Aorta (tissue), 5 donors: ENCODE measurements at places on chromosomes 12 and 14. TPM values are rescaled to one million over a fixed set of nuclear protein-coding genes. Genes with fewer than 3 reads are reported as not detected.

DNA sequence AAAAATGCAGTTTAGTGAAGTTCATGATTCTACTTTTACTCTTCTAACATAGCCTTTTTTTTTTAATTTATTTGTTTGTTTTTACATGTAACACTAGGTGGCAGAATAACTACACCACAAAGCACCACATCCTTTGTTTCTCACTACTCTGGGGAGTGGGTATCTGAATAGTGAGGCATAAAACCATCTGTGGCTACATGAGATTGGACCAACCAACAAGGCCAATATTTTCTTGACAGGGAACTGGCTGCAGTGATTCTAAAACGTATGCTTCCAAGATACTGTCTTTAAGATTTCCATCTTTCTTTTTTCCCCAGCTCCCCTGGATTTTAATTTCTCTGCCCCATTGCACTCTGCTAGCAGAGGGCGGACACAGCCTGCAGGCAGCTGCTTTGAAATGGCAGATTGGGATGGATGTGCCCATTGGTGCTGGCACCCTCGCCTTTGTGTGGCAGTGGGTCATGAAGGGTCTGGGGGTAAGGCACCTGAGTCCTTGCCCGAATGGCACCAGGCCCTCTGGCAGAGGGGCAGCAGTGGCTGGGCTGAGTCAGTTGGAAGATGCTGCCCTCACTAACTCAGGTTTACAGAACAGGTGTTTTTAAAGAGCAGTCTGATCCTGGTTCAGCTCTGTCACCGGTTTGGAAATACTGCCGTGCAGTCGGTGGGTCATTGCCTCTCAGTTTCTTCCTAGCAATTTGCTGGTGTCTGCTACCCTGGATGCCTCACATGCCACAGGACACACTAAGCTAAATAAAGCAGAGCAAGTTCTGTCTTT, 429.1 kb downstream of the RAD51B start:
- H3K27ac ChIP-seq: peak overlapping the region; percentile 82
- H3K27me3 ChIP-seq: no peaks in the 10 kb centered on the region
- peaks cover 19% of the 10 kb centered on the region for H3K4me1 ChIP-seq
- H3K36me3 ChIP-seq: no peaks in the 10 kb centered on the region

- H3K4me1 ChIP-seq: no peaks in the 10 kb centered on the region
- H3K27me3 ChIP-seq: no peaks in the 10 kb centered on the region
- DNase-seq: peak; percentile 78
- H3K27ac ChIP-seq: peak within 1 kb of the TSS; percentile 71
- H3K36me3 ChIP-seq: no peaks in the 10 kb centered on the region
These were observed at the start of gene P3H3 for GRCh38 chr12:6827982-6828780. Gene P3H3 (plus strand): TSS chr12:6828407. CDS start chr12:6828441, 34 bp downstream.

DNA sequence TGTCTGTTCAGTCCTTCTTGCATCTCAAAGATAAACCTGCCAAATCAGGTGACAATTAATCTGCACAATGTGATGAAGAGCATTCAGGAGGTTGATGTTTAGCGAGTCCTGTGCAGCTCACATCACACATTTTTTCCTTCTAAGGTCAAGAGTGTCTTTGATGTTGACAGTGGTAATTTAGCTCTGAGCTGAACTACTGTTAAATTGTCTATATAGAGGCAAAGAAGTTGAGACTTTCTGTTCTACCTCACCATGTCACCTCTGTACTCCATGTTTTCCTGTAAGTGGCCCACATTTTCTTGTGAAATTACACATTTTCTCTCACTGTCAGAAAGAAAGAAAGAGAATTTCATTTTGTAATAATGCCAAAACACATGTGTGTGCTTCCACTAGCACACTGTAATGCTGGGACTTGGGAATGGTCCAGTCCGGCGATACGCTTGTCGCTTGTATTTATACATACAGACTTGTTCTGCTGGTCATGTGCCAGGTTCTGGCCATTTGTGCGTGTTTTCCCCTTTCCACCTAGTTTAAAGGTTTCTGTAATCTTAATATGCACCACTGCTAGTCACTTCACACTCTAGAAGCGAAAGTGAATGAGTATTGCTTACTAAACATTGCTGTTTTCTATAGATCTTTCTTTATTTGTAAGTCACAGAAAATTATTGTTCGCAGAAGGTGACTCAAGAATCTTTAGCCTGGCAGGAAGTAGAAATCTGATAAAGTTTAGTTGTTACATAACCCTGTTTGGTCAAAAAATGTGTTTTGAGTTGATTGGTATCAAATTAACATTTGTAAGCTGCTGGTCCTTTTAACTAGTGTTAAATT, 328.9 kb downstream of the TMTC2 start:
- DNase-seq: no peak
- no peaks in the 10 kb centered on the region for H3K4me1 ChIP-seq
- H3K4me3 ChIP-seq: peak overlapping the region; percentile 67
- no peaks in the 10 kb centered on the region for H3K27me3 ChIP-seq
- H3K36me3 ChIP-seq: no peaks in the 10 kb centered on the region

DNA sequence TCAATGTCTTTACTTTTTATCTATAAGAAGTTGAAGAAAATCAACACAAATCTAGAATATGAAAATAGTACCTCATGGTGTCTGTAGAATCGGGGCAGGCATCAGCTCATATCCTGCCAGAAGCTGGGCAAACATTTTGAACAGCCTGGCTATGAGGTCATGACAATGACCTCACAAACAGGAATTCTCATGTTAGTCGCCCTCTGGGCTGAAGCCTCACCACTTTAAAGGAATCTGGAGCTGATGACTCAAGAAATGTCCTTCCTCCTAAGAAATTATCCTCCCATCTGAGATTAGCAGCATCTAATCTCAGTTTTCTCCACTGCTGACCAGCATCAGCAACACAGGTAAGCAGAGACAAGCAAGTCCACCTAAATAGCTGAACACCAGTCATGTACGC, 27.1 kb downstream of the CLIP1 start:
- H3K27ac ChIP-seq: no peak overlapping the region
- H3K4me3 ChIP-seq: no peak overlapping the region
- H3K27me3 ChIP-seq: no peaks in the 10 kb centered on the region
- no peaks in the 10 kb centered on the region for H3K4me1 ChIP-seq
- DNase-seq: no peak

DNA sequence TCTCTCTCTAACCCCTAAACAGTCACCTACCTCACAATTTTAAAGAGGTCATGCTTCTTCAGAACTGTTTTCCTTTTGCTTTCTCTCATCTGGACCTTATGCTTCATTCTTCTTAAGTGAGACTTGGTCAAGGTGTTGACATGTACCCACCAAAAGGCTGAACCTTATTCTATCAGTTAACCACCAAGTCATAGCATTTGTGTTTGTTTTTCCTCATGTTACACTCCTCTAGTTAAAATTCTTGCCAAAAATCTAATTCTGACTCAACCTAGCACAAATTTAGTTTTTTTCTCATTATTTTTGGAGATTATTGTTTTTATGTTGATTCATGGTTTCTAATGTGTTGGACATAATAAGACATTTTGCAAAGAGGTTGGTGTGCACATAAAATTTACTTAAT, 578.6 kb downstream of the SLC16A7 start:
- H3K27ac ChIP-seq: no peak overlapping the region
- no peak for DNase-seq
- no peaks in the 10 kb centered on the region for H3K4me1 ChIP-seq

The TAS2R42 gene
- total RNA-seq: not detected

The RBP5 gene
- 13.4 TPM for total RNA-seq

GRCh38 chr12:127133675-127134335, 1133.2 kb upstream of the TMEM132C start:
- no peaks in the 10 kb centered on the region for H3K27me3 ChIP-seq
- H3K4me1 ChIP-seq: no peaks in the 10 kb centered on the region
- no peak overlapping the region for H3K27ac ChIP-seq
- no peak for DNase-seq
- H3K36me3 ChIP-seq: no peaks in the 10 kb centered on the region

The KRT2 gene
- not detected for total RNA-seq

DNA sequence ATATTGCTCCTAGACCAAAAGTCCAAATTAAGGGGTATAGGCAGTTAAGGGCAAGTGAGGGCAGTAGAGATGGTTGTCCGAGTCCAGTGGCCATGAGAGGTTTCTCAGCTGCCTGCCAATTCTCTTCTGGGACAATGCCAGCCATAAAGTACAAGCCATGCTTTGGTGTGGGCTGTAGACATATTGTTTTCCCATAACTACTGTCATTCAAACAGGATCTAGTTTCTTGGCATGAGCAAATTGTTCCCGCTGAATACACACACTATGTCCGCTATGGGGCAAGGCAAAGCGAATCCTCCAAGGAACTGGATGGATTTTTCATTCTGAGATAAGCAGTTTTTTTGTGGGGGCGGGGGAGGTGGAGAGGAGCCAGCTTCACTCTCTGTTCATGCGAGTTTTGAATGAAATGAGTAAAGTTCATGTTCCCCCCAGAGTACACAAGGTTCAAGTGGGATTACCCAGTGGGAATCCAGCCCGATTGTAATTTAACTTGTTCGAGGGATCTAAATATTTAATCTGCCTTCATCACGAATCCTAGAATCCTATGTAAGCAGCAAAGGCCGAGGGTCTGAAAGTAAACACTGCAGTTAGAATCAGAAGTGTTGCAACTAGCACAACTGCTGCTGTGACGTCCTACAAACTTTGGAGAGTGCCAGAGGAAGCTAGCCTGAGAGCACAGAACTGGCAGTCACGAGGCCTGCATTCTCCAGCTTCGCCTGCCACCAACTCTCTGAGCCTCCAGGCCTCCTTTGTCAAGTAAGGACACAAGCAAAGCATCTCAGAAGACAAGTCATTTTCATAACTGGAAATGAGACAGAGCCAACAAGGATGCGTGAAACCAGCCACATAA, 137.0 kb downstream of the CRADD start:
- H3K4me3 ChIP-seq: no peak overlapping the region
- peak; percentile 79 for DNase-seq
- H3K4me1 ChIP-seq: peaks cover 2% of the 10 kb centered on the region

- H3K4me3 ChIP-seq: no peak overlapping the region
- H3K36me3 ChIP-seq: no peaks in the 10 kb centered on the region
- H3K4me1 ChIP-seq: no peaks in the 10 kb centered on the region
- no peak overlapping the region for H3K27ac ChIP-seq
- DNase-seq: no peak
- no peaks in the 10 kb centered on the region for H3K27me3 ChIP-seq
These were observed 392.2 kb downstream of the SEC23A start for GRCh38 chr14:38710881-38711280.

The PZP gene
- total RNA-seq: 0.29 TPM

DNA sequence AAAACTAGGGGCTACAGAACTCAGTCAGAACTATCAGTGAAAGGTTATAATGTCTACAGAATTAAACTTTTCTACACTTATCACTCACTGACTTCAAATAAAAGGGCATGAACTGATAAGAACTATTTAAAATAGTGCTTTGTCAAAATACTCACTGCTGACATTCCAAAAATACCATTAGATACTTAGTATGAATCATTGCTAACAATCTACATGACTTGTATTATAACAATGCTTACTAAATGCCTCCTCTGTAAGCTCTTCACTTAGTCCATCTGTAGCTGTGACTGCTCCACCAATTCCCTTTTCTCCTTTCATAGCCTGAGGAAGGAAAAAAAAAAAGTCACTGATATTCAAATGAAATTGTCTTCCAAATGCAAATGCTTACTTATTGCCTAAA, 17.0 kb downstream of the NFYB start:
- H3K27me3 ChIP-seq: no peaks in the 10 kb centered on the region
- DNase-seq: no peak
- no peak overlapping the region for H3K4me3 ChIP-seq
- H3K4me1 ChIP-seq: no peaks in the 10 kb centered on the region
- H3K36me3 ChIP-seq: no peaks in the 10 kb centered on the region

- no peak overlapping the region for H3K27ac ChIP-seq
- H3K4me1 ChIP-seq: no peaks in the 10 kb centered on the region
- no peak overlapping the region for H3K4me3 ChIP-seq
- no peak for DNase-seq
- no peaks in the 10 kb centered on the region for H3K27me3 ChIP-seq
- H3K36me3 ChIP-seq: no peaks in the 10 kb centered on the region
These were observed 75.0 kb upstream of the RBM19 start for GRCh38 chr12:114041136-114041535.

DNA sequence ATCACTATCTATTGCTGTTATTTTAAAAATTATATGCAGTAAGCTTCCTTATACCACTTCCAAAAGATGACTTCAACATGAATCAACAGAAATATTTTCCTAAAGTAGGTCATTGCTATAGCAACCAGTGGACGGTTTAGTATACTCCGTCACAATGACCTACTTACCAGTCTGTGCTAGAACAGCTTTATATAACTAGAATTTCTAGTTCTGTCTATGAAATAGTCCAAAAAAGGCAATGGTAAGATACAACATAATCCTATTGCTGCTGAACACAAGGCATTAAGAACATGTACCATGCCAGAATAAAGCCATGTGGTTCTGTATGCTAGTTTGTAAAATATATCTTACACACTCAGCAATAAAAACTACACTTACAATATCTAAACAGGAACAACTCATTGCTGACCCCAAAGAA, 40.7 kb upstream of the MTERF2 start:
- no peaks in the 10 kb centered on the region for H3K4me1 ChIP-seq
- no peak overlapping the region for H3K27ac ChIP-seq
- H3K4me3 ChIP-seq: no peak overlapping the region
- no peaks in the 10 kb centered on the region for H3K27me3 ChIP-seq
- no peaks in the 10 kb centered on the region for H3K36me3 ChIP-seq

GRCh38 chr12:89514751-89515150, 9.8 kb downstream of the GALNT4 start:
- no peaks in the 10 kb centered on the region for H3K36me3 ChIP-seq
- no peak overlapping the region for H3K4me3 ChIP-seq
- H3K4me1 ChIP-seq: peaks cover 5% of the 10 kb centered on the region
- no peak for DNase-seq
- no peaks in the 10 kb centered on the region for H3K27me3 ChIP-seq

The STYX gene
- 15.5 TPM for total RNA-seq

DNA sequence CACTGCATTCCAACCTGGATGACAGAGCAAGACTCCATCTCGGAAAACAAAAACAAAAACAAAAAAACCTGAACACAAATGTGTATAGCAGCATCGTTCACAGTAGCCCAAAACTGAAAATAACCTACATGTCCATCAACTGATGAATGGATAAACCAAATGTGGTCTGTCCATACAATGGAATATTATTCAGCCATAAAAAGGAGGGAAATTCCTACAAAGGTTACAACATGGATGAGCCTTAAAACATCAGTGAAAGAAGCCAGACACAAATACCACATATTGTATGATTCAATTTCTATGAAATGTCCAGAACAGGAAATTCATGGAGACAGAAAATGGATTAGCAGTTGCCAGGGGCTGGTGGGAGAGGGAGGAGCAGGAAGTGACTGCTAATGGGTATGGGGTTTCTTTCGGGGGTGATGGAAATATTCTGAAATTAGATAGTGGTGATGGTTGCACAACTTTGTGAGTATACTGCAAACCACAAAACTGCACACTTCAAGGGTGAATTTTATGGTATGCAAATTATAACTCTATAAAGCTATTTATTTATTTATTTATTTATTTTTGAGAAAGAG, 4.0 kb downstream of the MYL2 start:
- H3K27ac ChIP-seq: no peak overlapping the region
- no peaks in the 10 kb centered on the region for H3K4me1 ChIP-seq
- DNase-seq: no peak
- H3K36me3 ChIP-seq: no peaks in the 10 kb centered on the region
- no peak overlapping the region for H3K4me3 ChIP-seq
- H3K27me3 ChIP-seq: no peaks in the 10 kb centered on the region

The TSPAN31 gene
- total RNA-seq: 37.6 TPM

GRCh38 chr12:123973552-123974341, 732 bp downstream of the ZNF664 start:
- no peaks in the 10 kb centered on the region for H3K4me1 ChIP-seq
- no peaks in the 10 kb centered on the region for H3K36me3 ChIP-seq
- H3K27ac ChIP-seq: no peak overlapping the region
